Gastrocnemius medialis (tissue), 4 donors: ENCODE measurements at places on chromosomes 1 and 21.

DNA sequence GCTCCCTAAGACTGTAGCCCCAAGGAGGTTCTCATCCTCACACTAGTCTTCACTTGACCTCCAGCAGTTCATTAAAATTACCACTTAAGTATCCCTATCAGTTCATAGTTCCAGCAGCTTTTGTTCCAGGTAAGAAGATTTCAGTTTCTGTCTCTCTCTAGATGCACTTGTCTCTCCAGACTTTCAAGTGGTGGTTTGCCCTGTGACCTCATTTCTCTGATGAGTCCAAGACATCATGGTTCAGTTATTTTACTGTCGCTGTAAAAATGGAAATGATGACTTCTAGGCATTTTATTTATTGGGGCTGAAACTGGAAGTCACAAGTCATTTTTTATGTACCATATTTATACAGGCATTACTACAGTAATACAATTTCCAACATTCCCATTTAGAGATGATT is 17.9 kb upstream of the RGS18 start:
- H3K36me3 ChIP-seq, result no peaks in the 10 kb centered on the region
- no peak overlapping the region for H3K27ac ChIP-seq
- H3K4me1 ChIP-seq, result no peaks in the 10 kb centered on the region
- no peak for DNase-seq

DNA sequence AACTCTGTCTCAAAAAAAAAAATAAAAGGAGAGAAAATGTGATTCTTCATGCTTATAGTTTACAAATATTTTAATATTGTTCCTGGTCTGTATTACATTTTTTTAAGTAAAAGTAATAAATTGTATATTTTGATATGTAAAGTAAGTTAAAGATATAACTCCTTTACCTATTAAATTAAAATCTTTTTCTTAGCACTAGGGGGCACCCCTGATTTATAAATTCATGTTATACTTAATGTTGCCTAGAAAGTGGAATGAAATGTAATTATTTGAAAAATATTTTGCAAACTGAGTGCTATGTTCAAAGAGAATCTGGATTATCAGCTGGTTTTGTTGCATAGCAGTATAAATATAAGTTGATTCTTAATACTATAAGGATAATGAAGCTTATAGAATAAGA is 49.2 kb downstream of the RALGPS2 start:
- no peaks in the 10 kb centered on the region for H3K4me1 ChIP-seq
- no peak for DNase-seq
- H3K27me3 ChIP-seq, result no peaks in the 10 kb centered on the region
- H3K4me3 ChIP-seq, result no peak overlapping the region
- H3K36me3 ChIP-seq, result no peaks in the 10 kb centered on the region
- H3K27ac ChIP-seq, result no peak overlapping the region

- no peaks in the 10 kb centered on the region for H3K36me3 ChIP-seq
- no peaks in the 10 kb centered on the region for H3K27me3 ChIP-seq
- no peak overlapping the region for H3K4me3 ChIP-seq
- DNase-seq, result no peak
These were observed 10.5 kb downstream of the UCK2 start for GRCh38 chr1:165837838-165838364.

DNA sequence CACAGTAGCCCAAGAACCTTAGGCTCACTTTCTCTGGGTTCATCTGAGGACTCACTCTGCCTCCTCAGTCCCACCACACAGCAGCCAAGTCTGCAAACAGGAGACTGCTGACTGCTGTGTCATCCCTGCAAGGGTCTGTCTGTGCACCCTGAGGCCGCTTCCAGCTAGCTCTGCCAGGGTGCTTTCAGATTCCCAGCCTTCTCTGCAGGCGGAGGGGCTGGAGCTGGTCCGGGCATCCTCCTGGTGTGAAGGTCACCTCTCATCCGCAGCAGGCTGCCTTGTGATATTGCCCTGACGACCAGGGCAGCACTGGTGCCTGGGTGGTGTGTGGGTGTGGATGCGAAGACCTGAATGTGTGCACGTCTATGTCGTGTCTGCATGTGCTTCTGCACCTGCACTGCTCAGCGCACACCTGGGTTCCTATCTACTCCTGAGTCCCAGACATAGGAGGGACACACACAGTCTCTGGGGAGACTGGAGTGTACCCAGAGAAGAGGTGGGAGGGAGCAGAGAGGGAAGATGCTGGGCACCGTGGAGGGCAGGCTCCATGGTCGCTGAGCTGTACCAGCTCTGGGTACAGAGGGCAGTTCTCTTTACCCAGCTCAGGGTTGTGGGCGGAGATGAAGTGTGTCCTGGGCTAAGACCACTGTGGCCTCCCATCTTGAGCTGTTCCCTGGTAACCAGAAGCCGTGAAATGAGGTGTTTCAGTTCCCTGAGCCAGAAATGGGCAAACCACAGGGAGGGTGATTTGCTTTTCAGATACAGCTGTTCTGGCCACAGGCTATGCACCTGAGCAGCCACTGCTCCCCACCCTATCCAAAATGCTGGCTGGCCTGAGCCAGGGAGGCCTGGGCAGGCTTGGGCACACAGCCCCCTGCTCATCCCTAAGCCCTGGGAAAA is 160.9 kb upstream of the CSF3R start:
- DNase-seq, result no peak
- H3K4me3 ChIP-seq, result no peak overlapping the region
- no peaks in the 10 kb centered on the region for H3K4me1 ChIP-seq
- H3K36me3 ChIP-seq, result no peaks in the 10 kb centered on the region

DNA sequence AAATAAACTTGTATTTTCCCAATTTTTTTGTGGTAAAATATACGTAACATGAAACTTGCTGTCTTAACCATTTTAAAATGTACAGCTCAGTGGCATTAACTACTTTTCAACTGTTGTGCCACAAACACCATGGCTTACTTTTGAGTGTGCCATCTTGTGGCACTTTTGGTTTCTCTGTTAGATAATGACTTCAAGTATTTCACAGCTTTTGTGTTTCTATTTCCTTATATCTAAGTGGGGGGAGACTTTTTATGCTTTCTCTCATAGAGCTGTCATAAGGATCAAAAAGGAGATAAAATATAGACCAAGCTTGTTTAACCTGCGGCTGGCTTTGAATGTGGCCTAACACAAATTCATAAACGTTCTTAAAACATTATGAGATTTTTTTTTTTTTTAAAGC is 44.3 kb downstream of the CDC14A start:
- H3K4me1 ChIP-seq, result no peaks in the 10 kb centered on the region
- H3K27ac ChIP-seq, result no peak overlapping the region
- no peak overlapping the region for H3K4me3 ChIP-seq
- no peaks in the 10 kb centered on the region for H3K27me3 ChIP-seq
- no peaks in the 10 kb centered on the region for H3K36me3 ChIP-seq

DNA sequence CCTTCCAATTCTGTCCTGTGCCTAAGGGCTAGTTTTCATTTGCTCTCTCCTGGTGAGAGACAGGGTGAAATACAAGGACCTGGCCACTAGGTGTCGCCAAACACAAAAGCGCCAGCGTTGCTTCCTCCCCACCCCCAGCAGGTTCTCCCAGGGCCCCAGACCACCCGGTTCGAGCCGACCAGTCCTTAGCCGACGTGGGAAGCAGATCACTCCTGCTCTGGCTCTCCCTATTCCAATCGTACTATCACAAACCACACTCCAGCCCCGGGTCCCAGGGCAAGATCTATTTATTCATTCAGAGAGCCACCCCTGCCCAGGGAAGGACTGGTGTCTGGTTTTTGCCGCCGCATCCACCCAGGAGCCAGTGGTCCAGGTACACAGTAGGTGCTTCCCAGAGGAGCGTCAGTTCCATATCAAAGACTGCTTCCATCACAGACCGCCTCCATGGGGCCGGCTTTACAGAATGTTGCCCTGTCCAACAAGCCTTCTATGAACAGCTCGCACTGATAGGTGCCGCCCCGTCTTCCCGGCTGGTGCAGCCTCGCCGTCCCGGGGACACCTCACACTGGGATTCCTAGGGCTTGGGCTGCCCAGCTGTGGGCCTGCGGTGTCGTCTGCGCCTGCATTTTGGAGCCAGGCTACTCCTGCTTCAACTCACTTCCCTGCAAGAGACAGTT is 35.0 kb downstream of the CTNNBIP1 start:
- no peak overlapping the region for H3K4me3 ChIP-seq
- peak; percentile 36 for DNase-seq
- peaks cover 33% of the 10 kb centered on the region for H3K4me1 ChIP-seq
- no peaks in the 10 kb centered on the region for H3K36me3 ChIP-seq
- no peaks in the 10 kb centered on the region for H3K27me3 ChIP-seq

DNA sequence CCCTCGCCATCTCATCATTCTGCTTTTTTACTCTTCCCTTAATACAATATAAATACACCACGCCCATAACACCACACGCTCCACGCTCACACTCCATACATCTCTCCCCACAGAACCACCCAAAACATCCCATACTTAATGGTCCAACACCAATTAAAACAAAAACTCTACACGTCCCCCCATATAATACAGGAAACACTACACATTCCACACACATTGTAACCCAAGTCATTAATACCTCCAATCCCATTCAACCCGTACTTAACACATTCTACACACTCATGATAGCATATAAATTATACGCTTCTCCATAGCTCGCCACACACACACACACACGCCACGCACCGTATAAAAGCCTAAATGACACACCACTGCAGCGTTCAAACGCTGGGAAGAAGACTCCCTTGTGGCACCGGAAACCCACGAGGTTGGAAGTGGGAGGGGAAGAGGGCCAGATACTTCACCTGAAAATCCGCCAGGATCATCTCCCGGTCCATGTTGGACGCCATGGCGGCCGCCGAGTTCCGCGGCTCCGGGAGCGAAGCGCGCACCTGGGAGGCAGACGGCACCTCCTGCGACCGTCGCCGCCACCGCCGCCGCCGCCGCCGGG is 659 bp downstream of the FAF1 start:
- no peaks in the 10 kb centered on the region for H3K27me3 ChIP-seq
- H3K27ac ChIP-seq, result peak overlapping the region; percentile 96
- peaks cover 7% of the 10 kb centered on the region for H3K4me1 ChIP-seq
- peak; percentile 61 for DNase-seq
- peak overlapping the region; percentile 62 for H3K4me3 ChIP-seq

DNA sequence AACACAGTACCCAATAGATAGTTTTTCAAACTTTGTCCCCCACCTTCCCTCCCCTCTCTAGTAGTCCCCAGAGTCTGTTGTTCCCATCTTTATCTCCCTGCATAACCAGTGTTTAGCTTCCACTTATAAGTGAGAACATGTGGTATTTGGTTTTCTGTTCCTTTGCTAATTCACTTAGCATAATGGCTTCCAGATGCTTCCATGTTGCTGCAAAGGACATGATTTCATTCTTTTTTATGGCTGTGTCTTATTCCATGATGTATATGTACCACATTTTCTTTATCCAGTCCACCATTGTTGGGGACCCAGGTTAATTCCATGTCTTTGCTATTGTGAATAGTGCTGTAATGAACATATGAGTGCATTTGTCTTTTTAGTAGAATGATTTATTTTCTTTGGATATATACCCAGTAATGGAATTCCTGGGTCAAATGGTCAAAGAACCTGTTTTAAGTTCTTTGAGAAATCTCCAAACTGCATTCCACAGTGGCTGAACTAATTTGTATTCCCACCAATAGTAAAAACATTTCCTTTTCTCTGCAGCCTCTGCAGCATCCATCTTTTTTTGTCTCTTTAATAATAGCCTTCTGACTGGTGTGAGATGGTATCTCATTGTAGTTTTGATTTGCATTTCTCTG is 126.0 kb downstream of the AK5 start:
- H3K4me1 ChIP-seq, result no peaks in the 10 kb centered on the region
- H3K36me3 ChIP-seq, result no peaks in the 10 kb centered on the region
- no peak for DNase-seq
- no peak overlapping the region for H3K27ac ChIP-seq
- no peaks in the 10 kb centered on the region for H3K27me3 ChIP-seq
- H3K4me3 ChIP-seq, result no peak overlapping the region

DNA sequence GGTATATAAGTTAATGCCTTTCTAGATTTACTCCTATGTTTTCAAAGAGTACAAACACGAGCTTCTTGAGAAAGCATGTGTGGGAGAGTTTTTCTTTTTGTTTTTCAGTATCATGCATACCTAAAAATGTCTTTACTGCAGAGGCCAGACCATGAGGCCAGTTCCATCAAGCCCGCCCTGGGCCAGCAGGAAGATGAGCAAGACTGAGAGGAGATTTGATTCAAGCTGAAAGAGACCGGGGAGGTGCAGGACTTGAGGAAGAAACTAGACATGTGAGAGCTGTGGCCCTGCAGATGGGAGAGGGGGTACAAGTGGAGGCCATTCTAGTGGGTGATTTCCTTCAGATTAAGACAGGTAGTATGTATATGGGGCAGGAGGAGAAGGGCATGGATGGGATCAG is 33.4 kb upstream of the NTPCR start:
- no peak overlapping the region for H3K27ac ChIP-seq
- H3K4me1 ChIP-seq, result no peaks in the 10 kb centered on the region
- H3K36me3 ChIP-seq, result no peaks in the 10 kb centered on the region
- DNase-seq, result no peak

DNA sequence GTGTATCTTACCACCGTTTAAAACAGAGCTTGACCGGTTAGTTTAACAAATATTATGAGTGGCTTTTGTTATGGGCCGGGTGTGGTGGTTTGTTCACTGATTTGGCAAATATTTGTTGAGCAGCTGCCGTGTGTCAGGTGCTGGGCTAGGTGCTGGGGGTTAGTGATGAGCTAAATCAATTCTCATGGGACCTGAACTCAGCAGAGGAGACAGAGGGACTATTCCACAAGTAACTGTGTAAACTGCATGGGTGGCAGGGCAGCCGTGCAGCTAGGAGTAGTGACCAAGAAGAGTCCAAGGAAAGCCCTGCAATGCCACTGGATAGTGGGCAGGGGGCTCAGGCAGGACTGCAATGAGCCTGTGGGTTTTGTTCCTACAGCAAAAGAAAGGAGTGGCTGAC is 11.2 kb upstream of the C2CD2 start:
- no peaks in the 10 kb centered on the region for H3K36me3 ChIP-seq
- no peaks in the 10 kb centered on the region for H3K27me3 ChIP-seq
- no peak overlapping the region for H3K27ac ChIP-seq
- H3K4me1 ChIP-seq, result no peaks in the 10 kb centered on the region
- no peak for DNase-seq
- H3K4me3 ChIP-seq, result no peak overlapping the region

GRCh38 chr1:174206148-174206836 is 47.0 kb downstream of the RABGAP1L start:
- no peaks in the 10 kb centered on the region for H3K27me3 ChIP-seq
- H3K36me3 ChIP-seq, result no peaks in the 10 kb centered on the region
- H3K27ac ChIP-seq, result no peak overlapping the region
- no peak overlapping the region for H3K4me3 ChIP-seq
- peaks cover 7% of the 10 kb centered on the region for H3K4me1 ChIP-seq
- DNase-seq, result no peak

- DNase-seq, result no peak
These were observed 15.8 kb downstream of the THBS3 start for GRCh38 chr1:155191904-155192303.
